ENCODE measurements at places on chromosomes 1 and 21.

GRCh38 chr1:13828454-13829151, 128.6 kb downstream of the PRDM2 start:
- no peak for DNase-seq

DNA sequence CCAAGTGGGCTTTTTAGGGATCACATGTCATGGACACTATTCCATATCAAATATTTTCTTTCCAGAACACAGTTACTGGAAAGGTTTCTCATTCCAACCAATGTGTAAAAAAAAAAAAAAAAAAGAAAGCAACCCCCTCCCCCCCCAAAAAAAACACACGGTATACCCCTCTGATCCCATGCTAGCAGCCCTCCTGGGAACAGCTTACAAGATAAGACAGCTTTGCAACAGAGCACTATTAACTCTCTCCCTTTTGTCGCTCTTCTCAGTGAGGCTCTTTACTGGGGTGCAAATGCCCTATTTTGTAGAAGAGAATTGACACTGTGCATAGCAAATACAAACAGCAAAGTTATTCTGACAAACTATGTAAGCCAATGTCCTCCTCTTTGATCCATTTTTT, 161.2 kb downstream of the NTMT2 start:
- DNase-seq = no peak

- DNase-seq = no peak
Observed at GRCh38 chr1:31773861-31774260, 9.7 kb upstream of the ADGRB2 start.

DNA sequence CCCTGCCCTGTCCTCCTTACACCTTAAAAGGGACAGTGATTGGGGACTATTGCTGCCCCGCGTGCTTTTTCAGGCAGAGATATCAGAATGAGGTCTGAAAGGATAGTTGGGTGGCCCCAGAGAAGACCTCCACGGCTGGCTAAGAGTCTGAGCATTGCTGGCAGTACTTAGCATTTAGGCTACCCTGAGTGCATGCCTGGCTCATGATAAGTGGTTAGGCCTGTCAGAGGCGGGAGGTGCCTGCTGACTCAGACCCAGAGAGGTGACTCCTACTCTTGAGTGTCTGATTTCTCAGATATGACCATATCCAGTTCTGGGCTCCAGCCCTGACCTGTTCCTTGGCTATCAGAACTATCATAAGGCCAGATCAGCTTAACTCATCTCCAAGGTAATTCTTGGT, 213.7 kb downstream of the PBX1 start:
- peak; percentile 15 for DNase-seq

DNA sequence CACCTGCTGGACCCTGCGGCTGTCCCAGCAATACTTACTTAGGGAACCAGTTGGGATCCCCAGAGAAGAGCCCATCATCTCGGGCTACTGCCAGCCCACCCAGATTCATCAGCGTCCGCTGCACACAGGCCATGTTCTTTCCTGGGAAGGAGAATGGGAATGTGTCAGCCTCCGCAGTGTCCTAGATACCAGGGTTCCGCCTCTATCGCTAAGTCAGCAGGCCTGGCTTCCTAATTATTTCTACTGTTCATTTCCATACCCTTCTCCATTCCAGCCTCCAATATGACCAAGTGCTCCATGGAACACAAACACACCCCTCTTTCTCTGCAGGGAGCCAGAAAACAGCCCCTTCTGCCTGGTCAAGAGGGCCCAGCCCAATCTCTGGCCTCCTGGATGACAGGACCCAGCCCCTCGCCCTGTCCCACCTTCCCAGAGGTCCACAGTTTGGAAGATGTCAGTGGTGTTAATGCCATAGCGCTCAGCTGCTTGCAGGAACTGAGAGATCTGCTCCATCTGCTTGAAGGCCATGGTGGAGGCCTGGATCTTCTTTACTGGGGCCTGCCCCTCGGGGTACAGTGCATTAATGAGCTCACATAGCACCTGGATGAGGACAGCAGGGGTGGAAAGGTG, 6.0 kb downstream of the TAGLN2 start:
- no peak for DNase-seq

DNA sequence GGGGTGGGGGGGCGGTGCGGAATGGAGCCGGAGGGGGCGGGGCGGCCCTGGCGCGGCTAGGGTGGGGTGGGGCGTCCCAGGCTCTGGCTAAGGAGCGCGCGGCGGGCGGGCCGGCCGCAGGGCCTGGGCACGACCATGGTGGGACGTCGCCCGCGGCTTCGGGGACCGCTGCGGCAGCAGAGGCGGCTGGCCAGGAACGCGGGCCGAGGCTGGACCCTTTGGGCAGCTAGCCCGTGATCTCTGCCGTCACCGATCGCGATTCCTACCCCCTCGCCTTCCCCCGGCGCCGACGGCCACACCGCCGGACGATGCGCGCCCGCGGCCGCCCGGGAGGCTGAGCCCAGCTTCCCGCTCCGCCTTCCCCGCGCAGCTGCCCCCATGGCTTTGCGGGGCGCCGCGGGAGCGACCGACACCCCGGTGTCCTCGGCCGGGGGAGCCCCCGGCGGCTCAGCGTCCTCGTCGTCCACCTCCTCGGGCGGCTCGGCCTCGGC, at the start of gene MAP3K21:
Gene MAP3K21 (plus strand): TSS at position 74 of the 491 bp plus-strand sequence. CDS start 305 bp downstream, at position 379.
- no peak for DNase-seq

DNA sequence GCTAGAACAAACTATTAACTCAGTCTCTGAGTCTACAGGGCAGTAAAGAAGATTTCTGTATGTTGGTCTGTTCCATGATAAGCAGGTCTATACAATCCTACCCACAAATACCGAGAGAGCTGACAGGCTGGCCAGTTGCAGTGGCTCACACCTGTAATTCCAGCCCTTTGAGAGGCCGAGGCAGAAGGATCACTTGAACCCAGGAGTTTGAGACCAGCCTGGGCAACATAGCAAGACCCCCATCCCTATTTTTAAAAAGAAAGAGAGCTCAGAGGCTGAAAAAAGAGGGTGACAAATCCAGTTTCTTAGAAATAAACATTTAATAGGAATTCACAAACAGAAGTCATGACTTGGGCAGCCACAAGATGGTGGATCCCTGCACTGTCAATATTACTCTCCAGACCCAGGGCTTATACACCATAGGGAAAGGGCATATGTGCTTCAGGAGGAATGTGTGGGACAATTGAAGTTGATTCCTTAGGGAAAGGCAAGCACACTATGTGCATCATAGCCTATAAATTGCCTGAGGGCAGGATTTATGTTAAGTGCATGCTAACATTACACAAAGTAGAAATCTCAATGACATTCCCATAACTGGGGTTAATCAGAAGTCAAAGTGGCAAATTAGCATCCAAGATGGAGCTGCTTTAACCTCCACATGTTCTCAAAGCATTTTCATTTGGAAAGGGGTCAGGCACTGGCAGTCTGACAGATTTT, 66.8 kb downstream of the SLC16A1 start:
- no peak for DNase-seq

Data from stimulated activated CD8-positive, alpha-beta memory T cell treated with anti-CD3 and anti-CD28 coated beads, Interleukin-15, amount 100 ng/mL, for 48 hours (primary cell).